GM12891 (cell line): ENCODE measurements at places on chromosomes 7 and 10.

DNA sequence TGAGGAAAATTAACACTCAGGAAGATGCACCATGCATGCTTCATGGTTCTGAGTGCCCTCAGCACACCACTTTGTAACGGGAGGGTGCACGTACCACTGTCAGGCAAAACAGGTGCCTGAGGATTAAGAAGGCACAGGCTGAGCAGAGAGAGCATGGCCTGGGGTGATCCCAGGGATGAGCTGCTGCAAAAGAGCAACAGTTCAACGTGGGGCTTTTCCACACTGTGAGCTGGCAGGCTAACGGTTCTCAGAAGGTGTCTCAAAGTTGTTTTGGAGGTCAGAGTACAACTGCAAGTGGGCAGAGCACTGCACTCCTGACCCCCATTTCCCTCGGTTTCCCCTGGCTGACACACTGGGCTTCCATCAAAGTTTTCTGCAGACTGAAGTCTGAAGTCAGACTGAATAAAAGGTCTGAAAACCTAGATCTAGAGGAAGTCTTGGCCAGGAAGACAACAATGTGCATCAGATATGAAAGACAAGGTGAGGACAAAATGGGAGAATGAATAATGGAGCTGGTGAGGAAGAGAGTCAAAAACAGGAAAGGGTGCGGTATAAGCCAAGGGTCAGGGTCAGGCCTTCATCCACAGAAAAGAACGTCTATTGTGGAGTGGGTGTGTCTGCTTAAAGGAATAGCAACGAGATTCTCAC is 20.5 kb downstream of the ZNF438 start:
- no peak for DNase-seq

DNA sequence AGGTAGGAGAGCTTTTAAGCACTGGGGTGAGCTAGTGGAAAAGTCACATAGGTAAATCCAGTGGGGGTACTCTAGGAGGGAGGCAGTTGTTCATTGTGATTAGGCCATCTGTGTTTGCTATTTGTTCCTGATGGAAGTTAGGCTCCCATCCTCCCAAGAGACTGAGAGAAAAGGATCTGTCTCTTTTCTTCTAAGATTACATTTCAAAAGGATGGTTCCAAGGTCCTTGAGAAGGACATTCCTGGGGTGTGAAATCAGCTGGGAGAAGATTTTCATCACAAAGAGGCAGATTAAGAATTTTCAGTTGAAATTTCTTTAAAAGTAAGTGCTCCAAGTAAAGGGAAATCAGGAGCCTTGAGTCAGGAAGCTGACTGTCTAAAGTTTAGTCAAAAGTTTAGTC is 210.8 kb upstream of the CSTF2T start:
- no peak for DNase-seq

DNA sequence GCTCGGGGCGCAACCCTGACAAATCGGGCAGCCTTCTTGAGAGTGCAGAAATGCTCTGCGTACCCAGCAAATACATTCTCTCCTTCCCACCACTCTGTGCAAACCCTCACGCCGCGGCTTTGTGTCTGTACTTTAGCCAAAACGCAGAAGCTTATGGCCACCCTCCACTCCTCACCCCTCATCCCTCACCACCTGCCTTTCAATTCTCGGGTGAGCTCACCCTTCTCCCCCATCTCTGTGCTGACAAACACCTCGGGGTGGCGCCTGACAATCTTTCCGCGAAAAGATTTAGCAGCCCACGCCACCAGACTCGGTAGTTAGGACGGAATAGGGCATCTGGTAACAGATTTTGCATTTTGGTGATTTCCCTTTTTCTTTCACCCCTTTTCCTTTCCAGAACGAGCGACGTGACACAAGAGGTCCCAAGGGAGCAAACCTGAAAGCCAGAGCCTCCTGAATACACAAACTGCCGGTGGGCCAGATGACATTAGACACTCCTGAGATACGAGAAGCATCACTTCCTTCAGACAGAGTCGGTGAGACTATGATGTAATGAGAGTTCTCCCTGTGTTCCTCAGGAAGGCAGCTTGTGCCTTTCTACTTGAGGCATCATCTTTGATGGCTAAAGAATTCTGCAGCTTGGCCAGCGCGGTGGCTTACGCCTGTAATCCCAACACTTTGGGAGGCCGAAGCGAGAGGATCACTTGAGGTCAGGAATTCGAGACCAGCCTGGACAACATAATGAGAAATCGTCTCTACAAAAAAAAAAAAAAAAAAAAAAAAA is 671 bp upstream of the ATAD1 start:
- no peak for DNase-seq

DNA sequence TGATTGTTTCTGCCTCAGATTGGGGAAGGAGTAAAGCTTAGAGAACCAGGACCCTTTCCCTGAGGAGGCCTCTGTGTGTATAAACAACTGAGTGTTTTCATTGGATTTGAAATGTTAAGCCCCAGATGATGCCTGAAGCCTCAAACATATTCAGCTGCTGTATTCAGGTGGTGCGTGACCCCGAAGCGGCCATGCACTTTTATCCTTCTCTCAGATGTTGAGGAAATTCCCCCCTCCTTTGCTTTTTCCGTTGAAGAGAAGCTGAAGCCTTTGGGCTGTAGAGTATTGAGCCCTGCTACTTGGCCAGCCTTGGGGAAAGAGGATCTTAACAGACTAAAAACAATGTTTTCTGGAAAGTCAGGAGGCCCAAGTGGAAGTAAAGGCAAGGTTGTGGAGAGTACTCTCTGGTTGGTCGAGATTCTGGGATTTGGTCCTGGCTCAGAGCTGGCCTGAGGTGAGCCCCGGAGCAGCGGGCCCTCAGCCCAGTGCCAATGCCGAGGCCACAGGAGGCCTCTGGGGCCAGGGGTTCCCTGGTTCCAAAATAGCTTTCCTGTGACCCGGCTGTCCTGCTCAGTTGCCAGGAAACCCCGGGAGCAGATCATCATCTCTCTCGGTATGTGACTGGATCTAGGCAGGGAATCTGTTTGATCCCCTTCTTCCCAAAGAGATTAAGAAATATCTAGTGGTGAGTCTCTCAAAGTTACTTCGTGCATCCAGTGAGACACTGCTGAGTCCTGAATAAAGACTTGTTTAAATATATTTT is 22.5 kb downstream of the FKBP6 start:
- no peak for DNase-seq

DNA sequence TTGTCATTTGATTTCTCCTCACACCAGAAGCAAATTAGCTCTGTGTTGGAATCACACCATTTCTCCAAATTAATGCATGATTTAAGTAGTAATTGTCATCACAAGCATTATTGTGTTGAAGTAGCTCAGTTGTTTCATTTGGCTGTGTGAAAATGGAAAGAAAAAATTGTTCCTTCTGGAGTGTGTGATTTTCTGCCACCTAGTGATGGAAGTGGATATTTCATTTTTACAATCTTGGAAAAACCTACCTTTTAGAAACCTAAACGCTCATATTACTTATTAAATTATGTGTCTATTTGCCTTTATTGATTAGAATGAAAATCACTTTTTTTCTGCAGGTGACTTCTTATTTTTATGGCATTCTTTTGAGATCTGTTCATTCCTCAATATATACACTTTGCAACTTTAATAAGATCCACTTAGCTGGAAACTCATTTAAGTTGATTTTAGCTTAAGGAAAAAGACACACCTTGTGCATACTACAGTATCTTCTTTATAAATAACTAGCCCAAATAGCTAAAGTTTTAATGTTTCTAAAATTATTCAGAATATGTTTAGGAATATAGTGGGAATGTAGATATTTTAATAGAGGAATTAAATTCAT is 50.0 kb downstream of the SRI start:
- no peak for DNase-seq

DNA sequence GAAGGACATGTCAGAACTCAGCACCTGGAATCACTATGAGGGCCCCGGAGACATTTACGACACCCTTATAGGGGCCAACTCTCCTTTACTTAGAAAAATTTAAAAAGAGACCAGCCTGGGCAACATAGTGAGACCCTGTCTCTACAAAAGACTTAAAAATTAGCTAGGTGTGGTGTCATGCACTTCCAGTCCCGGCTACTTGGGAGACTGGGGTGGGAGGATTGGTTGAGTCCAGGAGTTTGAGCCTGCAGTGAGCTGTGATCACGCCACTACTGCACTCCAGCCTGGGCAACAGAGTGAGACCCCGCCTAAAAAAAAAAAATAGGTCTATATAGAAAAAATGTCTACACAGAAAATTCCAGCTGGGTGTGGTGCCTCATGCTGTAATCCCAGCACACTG is 7.5 kb upstream of the CYTH3 start:
- no peak for DNase-seq

- no peak for DNase-seq
Measured at GRCh38 chr10:126909147-126909546, 3.9 kb downstream of the DOCK1 start.

DNA sequence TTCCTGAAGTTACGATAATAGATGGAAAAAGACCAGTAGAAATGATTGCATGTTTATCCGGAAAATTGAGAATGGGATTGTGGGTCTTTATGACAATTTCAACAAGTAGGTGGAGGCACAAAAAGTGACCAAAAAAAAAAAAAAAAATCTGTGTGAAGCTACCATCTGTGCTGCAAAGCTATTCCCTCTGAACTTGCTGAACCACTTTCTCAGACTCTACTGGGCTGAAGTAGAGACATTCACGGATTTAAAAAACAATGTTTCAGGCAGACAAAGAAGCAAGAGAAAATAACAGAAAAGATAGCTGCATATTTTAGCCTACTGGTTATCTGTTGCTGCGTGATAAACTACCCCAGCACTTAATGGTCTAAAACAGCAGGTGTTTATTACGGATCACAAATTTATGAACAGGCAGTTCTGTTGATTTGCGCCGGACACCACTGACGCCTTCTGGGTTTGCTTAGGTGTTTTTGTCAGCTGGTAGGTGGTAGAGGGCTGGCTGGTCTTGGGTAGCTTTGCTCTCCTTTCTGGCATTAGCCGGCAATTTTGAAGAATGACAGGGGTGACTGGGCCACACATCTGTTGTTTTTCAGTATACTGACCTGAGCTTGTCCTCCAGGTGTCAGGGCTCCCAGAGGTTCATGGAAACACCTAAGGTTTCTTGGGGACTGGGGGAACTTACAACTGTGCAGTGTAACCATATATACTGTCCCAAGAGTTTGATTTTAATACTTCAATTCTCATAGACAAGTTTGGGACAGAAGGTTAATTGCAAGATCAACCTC is 665.1 kb downstream of the CCSER2 start:
- DNase-seq = no peak

DNA sequence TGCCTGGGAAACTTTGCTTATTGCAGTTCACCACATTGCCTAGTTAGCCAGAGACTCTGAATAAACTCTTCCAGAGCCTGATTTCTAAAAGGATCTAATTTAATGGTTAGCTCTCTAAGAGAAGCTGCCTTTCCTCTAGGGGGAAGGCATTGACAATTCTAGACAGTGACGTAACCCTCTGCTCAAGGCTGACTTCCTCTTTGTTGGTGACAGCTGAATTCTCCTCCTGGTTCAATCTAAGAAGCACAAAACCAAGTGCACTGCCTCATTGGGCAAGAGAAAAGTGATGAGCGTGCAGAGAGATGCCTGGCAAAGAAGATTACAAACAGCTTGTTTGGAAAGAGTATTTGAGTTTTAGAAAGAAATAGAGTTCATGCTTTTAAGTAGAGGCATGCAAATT is 102.7 kb downstream of the MACC1 start:
- peak; percentile 8 for DNase-seq

DNA sequence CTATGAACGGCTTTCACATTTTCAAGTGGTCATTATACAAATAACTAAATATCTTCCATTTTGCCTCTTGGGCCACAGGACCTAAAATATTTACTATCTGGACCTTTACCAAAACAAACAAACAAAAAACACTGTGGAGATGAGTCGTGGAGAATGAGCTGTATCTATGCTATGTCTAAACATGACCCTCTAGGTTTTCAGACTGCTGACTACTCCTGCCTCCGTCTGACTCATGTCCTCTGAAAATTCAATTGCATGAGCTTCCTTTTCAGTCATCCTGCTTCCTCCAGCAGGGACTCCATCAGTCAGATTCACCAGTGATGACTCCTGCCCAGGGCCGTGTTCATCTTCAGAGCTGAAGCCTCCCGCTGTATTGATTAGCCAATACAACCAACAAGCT is 96.8 kb downstream of the COL28A1 start:
- no peak for DNase-seq

DNA sequence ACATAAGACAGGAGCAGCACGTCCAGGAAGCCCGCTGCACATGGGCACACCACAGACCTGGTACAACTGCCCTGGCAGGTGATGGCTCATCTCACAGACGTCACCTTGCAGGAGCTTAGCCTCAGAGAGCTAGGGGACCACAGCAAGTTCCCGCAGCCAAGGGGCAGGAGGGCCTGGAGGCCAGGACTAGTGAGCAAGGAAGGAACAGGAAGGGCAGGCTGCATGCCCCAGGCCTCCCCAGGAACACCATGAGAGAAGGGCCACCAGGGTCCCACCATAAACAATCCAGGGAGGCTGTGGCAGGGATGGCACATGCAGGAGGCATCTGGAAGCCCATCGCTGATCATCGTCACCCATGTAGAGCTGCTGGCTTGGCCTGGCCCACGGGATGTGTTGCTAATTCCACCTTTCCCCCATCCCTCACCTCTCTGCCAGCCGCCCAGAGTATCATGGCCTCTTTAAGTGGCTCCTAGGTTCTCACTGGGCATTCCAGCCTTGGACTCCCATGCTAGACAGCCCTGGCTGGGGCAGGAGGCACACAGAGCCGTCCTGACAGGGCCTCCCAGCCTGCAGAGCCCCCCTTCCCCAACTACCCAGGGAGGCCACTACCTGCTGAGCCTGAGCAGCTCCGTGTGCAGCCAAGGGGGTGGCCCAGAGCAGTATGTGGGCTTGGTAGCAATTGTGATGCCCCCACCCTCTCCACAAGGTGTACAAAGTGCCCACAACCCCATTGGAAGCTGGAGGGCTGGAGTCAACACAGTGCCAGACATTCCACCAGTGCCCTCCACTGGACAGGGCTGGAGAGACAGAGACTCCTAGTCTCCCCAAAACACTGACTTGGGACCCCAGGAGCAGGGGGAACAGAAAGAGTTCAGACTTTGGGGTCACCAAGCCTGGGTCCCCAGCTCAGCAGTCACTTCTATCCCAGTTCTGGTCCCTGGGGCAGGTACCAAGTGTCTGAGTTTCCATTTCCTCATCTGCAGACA is 35.5 kb downstream of the GRID1 start:
- DNase-seq = no peak

DNA sequence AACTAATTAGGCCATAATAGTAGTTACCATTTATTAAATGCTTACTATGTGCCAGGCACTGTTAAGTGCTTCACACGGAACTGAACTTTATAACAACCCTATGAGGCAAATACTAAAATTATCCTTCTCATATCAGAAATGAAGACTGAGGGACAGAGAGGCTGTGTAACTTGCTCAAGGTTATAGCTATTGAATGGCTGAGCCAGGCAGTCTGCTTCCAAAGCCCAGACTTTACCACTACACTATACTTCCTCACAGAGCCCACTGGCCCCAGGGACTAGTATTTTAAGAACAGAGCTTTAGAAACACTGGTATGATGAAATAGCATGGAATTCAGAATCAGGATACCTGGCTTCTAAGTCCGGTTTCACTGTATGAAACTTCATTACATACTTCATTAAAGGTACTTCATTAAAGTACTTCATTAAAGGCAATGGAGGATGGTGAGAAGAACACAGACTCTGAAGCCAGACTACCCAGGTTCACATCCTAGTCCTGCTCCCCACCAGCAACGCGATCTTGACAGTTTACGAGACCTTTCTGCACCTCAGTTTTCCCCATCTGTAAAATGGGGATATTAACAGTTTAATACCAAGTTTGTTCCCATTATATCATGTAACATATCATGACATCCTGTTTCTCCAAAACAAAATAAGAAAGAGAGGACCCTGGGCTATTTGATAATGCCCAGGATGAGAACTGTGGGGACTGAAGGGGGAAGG is 19.6 kb downstream of the ANXA11 start:
- no peak for DNase-seq
